ENCODE measurements at places on chromosomes 3 and 15. TPM values are rescaled to one million over a fixed set of nuclear protein-coding genes. Genes with fewer than 3 reads are reported as not detected.
A peak's percentile ranks its signal among the peaks of the same experiment; 100 is the strongest.

DNA sequence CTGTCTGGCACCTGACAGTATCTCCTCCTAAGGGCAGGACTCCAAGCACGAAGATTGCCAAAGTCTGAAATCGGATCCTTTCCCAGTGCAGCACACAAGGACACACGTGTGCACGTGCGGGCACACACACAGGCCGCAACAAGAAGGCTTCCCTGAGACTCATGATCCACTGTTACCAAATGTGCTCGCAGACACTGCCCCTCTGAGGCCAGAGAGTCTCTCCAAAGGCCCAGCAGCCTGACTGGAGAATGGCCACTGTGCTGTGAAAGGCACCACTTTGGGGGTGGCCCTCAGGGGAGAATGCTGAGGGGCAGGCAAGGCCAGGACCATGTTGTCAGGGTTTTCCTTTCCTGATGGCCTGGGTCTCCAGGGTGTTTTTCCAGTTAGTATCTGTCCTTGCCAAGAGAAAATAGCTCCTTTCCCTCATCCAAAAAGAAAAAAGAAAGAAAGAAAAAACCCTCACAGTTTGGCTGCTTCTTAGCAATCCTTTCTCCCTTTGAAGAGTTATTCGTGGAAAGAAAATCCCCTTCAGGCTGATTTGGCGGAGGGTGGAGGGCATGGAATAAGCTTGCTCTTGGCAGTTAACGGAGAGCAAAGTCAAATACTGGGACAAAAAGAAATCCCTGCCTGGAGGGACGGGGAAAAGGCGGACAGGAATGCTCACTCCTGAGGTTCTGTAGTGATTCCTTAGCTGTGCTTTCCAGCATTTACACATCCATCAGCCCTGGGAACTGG lies 112.2 kb upstream of the ETV5 start:
- DNase-seq = no peak
- H3K4me3 ChIP-seq = no peak overlapping the region
- no peaks in the 10 kb centered on the region for H3K36me3 ChIP-seq
- no peaks in the 10 kb centered on the region for H3K4me1 ChIP-seq
- no peaks in the 10 kb centered on the region for H3K27me3 ChIP-seq

GRCh38 chr3:58375254-58375653 lies 42.6 kb downstream of the PXK start:
- H3K27me3 ChIP-seq = no peaks in the 10 kb centered on the region
- no peaks in the 10 kb centered on the region for H3K4me1 ChIP-seq
- H3K36me3 ChIP-seq = no peaks in the 10 kb centered on the region
- no peak overlapping the region for H3K4me3 ChIP-seq
- DNase-seq = no peak

DNA sequence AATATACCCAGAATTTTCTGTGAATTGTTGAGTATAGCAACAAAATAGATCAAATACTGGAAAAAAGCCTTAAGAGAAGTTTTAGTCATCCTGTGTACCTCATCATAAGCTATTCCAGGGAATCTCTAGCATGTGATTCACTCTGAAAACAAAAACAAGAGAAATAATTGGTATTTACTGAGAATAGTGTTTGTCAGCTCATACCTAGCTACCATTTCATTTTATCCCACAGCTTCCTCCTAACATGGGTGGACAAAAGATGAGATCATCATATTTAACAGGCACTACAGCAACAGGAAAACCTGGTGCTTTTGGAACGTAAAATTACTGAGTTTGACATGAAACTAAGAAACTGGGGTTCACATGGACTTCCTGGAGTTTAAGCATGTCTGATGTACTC lies 753.5 kb upstream of the NECTIN3 start:
- no peak overlapping the region for H3K27ac ChIP-seq
- no peaks in the 10 kb centered on the region for H3K27me3 ChIP-seq
- H3K4me3 ChIP-seq = no peak overlapping the region
- H3K4me1 ChIP-seq = no peaks in the 10 kb centered on the region
- no peaks in the 10 kb centered on the region for H3K36me3 ChIP-seq

DNA sequence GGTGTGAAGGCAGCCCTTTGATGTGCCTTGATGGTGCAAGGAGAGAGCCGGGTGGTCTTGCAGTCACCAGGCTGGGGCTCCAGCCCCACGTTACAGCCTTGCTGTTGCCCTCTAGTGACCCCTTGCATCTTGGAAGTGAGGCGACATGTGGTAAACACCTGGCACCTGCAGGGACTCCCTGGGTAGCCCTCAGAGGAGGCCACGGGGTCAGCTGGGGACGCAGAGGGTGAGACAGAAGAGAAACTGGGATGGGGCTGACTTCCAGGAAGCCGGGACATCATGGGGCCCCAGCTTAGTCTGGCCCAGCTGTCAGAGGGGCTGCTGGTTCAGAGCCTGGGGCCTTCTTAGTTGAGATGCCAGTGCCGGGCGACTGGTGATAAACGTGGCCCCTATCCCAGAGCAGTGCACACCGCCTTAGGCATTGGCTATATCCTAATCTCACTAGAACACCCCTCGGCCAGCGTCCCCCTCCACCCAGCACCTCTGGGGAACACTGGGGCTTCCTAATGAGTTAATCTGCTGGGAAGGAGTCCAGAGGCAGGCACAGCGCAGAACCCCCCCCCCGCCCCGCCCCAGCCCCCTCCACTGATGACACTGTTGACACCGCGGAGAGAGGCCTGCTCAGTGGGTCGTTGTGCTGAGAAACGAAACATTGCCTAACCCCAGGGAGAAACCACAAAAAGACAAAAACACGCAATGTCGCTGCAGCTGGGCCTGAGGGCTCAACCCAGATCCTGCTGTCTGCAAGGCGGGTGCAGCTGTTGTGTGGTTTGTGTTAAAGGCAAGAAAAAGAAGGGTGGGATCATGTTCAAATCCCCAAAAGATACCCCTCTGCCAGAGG lies 60.5 kb upstream of the KLF13 start:
- no peaks in the 10 kb centered on the region for H3K27me3 ChIP-seq
- H3K4me1 ChIP-seq = no peaks in the 10 kb centered on the region
- no peak overlapping the region for H3K4me3 ChIP-seq
- H3K27ac ChIP-seq = no peak overlapping the region
- DNase-seq = peak; percentile 19

- no peak for DNase-seq
- H3K4me3 ChIP-seq = no peak overlapping the region
- no peak overlapping the region for H3K27ac ChIP-seq
- H3K27me3 ChIP-seq = no peaks in the 10 kb centered on the region
- no peaks in the 10 kb centered on the region for H3K36me3 ChIP-seq
These were observed 199.1 kb downstream of the EPHA3 start for GRCh38 chr3:89306540-89306939.

DNA sequence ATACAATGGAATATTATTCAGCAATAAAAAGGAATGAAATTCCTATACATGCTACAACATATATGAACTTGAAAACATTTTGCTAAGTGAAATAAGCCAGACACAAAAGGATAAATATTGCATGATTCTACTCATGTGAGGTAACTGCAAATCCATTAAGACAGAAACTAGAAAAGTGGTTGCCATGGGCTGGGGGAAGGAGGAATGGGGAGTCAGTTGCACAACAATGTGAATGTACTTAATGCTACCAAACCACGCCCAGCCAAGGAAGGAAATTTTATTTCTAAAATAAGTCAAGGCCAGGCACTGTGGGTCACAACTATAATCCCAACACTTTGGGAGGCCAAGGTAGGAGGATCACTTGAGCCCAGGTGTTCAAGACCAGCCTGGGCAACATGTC lies 9.8 kb upstream of the GMPPB start:
- H3K4me3 ChIP-seq = no peak overlapping the region
- no peaks in the 10 kb centered on the region for H3K4me1 ChIP-seq
- no peaks in the 10 kb centered on the region for H3K27me3 ChIP-seq
- no peaks in the 10 kb centered on the region for H3K36me3 ChIP-seq
- no peak overlapping the region for H3K27ac ChIP-seq

C3orf49 gene
- not detected for total RNA-seq

EPHB3 gene
- 0.32 TPM for total RNA-seq

TRAT1 gene
- total RNA-seq = 2.0 TPM

C3orf52 gene
- total RNA-seq = 23.6 TPM

IQCF5 gene
- not detected for total RNA-seq

MED12L gene
- 1.6 TPM for total RNA-seq
